ENCODE measurements at places on chromosomes 2 and 18.

- DNase-seq, result peak; percentile 89
These were observed 2.8 kb downstream of the ONECUT2 start for GRCh38 chr18:57437766-57438671.

- DNase-seq, result no peak
These were observed 161.1 kb downstream of the EN1 start for GRCh38 chr2:118686346-118686745.

DNA sequence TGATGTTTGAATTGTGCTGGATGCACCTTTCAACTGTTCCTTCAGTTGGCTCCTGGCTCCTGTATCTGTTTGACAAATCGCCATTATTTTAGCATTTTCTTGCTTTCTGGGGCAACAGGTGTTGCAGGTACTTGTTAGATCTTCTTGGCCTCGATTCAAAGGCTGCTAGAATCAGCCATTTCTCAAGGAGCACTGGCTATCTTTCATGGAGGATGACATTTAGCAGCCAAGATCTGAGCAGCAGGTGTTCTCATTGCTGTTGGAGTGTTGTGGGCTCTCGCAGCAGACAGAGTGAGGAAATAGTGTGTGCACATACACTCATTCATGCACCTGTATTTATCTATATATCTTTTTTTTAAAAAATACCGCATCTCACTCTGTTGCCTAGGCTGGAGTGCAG is 52.2 kb downstream of the INPP5D start:
- DNase-seq, result no peak

DNA sequence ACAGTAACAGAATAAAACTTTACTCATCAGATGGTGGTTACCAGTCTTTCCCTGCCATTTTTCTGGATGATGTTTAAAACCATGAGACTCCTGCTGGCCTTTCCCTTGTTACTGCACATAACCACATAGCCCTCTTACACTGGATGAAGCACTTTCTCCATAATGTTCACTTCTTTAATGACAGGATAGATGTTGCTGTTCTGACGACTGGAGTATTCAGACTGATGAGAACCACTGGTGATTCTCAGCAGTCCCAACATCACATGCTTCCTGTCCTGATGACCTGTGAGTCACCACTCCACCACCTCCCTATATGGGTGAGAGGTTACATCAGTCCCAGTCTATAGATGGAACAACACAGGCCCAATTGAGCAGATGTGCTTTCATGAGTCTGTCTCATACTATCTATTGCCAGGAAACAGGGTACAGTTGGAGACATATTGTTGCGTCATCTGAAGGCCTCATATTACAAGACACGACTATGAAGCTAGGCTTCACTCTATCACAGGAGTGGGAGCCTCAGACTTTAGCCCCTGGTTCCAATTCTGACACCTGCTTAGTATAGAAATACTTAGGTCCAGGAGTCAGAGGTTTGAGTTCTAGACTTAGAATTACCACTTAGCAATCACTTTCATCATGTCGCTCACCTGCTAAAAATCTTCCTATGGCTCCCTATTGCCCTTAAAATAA is 145.7 kb upstream of the KLF7 start:
- DNase-seq, result no peak

- DNase-seq, result no peak
These were observed 51.4 kb downstream of the CCDC141 start for GRCh38 chr2:178998539-178998938.

DNA sequence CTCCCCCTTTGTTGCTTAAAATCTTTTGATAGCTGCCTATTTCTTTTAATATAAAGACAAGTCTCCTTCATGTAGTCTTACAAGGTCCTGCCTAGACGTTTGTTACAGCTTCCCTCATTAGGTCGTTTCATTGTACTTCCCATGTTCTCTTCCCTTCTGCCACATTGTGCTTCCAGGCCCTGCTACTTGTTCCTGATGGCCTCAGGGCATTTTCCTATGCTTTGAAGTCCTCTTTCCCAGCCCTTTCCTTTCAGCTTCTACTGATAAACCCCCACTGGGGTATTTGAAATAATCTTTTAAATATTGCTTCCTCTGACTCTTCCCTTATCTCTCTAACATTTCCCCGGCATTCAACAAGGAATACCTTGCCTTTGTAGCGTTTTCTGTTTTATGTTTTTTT is 67.4 kb downstream of the UBE2E3 start:
- no peak for DNase-seq

DNA sequence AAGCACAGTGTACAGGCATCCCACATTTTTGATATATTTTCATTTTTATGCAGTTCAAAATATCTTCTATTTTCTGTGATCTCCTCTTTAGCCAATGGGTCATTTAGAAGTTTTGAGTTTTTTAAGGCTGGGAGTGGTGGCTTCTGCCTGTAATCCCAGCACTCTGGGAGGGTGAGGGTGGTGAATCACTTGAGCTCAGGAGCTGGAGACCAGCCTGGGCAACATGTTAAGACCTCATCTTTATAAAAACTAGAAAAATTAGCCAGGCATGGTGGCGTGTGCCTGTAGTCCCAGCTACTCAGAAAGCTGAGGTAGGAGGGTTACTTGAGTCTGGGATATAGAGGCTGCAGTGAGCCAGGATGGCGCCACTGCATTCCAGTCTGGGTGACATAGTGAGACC is 17.8 kb downstream of the UBR3 start:
- no peak for DNase-seq

GRCh38 chr2:101419096-101419663 is 31.9 kb upstream of the CREG2 start:
- DNase-seq, result peak; percentile 39

DNA sequence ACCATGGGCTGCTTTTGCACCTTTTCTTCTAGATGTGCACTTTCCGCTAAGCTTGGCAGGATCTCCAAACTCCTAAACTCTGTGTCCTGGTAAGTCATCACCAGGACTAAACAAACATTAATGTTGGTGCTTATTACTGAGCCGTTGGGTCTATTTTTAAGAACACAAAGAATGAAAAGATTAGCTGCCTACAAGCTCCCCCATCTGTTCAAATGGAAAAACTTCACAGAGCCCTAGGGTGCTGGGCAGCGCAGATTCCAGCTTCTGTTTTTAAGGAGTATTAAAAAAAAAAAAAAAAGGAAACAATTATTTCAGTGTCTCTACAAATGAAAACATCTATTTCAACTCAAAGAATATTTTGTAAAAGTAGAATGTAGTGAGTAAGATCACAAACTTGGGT is 97.8 kb upstream of the AQP4 start:
- DNase-seq, result no peak

- no peak for DNase-seq
These were observed 152.9 kb downstream of the SPP2 start for GRCh38 chr2:234203135-234203984.

- DNase-seq, result no peak
These were observed 135.5 kb upstream of the ZSWIM2 start for GRCh38 chr2:186984481-186984880.

- DNase-seq, result peak; percentile 72
These were observed 418.2 kb upstream of the HS6ST1 start for GRCh38 chr2:128736689-128737545.

DNA sequence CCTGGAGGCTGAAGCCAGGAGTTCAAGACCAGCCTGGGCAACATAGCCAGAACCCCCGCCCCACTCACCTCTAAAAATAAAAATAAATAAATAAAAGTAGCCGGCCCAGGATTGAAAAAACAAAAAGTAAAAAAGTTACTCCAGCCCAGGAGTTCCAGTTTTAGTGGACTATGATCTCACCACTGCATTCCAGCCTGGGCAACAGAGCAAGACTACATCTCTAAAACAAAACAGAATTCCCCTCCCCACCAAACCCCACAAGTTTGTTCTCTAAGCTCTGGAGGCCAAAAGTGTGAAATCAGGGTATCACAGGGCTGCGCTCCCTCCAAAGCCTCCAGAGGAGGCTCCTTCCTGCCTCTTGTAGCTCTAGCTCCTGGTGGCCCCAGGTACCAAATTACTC is 1.7 kb downstream of the D2HGDH start:
- no peak for DNase-seq

DNA sequence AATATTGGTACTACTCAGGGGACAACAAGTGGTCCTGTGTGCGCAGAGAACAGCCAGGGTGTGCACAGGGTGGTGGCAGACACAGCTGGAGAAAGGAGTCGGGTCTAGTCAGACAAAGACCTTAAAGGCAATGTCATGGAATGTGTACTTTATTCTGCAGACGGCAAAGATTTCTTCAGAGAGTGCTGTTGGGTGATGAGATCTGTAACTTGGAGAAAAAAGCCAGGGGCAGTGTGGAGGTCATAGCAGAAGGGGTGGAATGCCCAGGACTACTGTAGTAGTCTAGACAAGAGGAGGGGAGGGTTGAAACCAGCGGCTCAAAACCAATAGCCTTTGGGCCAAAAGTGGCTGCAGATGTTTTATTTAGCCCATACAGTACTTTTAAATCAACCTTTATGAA is 121.3 kb upstream of the ZFP36L2 start:
- no peak for DNase-seq

GRCh38 chr2:26674771-26675170 is 17.8 kb upstream of the KCNK3 start:
- no peak for DNase-seq

- DNase-seq, result peak; percentile 81
These were observed 1723.5 kb upstream of the LRRTM1 start for GRCh38 chr2:82027921-82028615.

- no peak for DNase-seq
These were observed 62.7 kb upstream of the KIF5C start for GRCh38 chr2:148812306-148812705.
